Testis (tissue), 5 donors: ENCODE measurements at places on chromosomes 3 and 15. TPM values are rescaled to one million over a fixed set of nuclear protein-coding genes. Genes with fewer than 3 reads are reported as not detected.
A peak's percentile ranks its signal among the peaks of the same experiment; 100 is the strongest.

DNA sequence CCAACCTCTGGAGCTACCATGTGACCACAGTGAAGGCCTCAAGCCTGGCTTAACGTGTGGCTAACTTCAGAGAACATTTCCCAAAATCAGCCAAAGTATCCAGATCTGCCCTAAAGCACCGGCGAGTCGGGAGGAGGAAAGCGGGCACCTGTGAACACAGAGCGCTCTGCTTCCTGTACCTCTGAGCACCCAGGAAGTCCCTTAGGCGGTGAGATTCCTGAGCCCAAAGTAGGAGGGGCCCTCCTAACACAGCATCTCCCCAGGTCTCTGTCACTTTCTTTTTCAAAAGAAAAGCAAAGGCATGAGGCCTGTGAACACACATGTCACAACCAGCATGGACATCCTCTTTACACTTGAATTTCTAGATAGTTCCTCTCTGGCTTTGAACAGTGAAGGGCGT lies 944 bp upstream of the EIF4E3 start:
- H3K27me3 ChIP-seq, result no peaks in the 10 kb centered on the region
- peaks cover 11% of the 10 kb centered on the region for H3K4me1 ChIP-seq

- no peaks in the 10 kb centered on the region for H3K36me3 ChIP-seq
- no peaks in the 10 kb centered on the region for H3K4me1 ChIP-seq
- H3K27ac ChIP-seq, result no peak overlapping the region
- H3K4me3 ChIP-seq, result no peak overlapping the region
- H3K27me3 ChIP-seq, result no peaks in the 10 kb centered on the region
Measured at GRCh38 chr3:77835921-77836320, 796.0 kb downstream of the ROBO2 start.

GRCh38 chr3:58071480-58071971 lies 63.3 kb downstream of the FLNB start:
- H3K27ac ChIP-seq, result no peak overlapping the region
- no peaks in the 10 kb centered on the region for H3K36me3 ChIP-seq
- DNase-seq, result no peak
- no peak overlapping the region for H3K4me3 ChIP-seq
- no peaks in the 10 kb centered on the region for H3K27me3 ChIP-seq

DNA sequence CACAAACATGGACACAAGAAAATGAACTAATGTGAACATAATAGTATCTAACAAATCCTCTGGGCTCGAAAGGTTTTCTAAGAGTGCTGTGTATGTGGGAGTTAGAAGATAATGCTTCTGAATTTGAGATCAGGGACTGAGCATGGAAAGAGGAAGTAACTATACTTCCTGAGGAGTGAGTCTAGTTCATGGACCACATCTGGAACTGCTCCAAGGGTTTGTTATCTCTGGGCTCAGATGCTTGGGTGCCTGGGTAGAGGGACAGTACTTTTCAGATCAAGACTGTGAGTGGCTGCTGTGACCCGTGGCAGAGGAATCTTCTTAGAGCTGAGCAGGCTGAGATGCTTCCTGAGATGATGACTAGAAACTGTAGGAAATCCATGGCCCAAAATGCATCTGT lies 28.5 kb downstream of the TBC1D23 start:
- DNase-seq, result no peak
- no peaks in the 10 kb centered on the region for H3K36me3 ChIP-seq
- no peaks in the 10 kb centered on the region for H3K27me3 ChIP-seq
- no peak overlapping the region for H3K4me3 ChIP-seq
- no peak overlapping the region for H3K27ac ChIP-seq
- no peaks in the 10 kb centered on the region for H3K4me1 ChIP-seq

DNA sequence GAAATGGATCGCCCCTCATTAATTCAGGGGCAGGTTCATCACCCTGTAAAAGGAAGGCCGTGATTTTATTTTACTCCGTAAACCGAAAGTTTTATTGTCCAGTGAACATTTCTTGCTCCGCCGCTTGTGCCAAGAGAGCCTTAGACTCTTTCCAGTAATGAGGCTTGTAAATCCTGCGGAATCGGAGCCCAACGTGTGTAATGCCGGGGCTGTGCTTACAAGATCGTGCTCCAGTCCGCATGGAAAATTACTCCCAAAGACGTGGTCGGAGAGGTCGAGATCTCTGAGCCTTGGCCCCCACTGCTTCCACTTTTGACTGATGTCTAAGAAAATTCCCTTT lies 649 bp upstream of the PLOD2 start:
- H3K27me3 ChIP-seq, result no peaks in the 10 kb centered on the region
- DNase-seq, result peak; percentile 65
- H3K27ac ChIP-seq, result peak overlapping the region; percentile 86

DNA sequence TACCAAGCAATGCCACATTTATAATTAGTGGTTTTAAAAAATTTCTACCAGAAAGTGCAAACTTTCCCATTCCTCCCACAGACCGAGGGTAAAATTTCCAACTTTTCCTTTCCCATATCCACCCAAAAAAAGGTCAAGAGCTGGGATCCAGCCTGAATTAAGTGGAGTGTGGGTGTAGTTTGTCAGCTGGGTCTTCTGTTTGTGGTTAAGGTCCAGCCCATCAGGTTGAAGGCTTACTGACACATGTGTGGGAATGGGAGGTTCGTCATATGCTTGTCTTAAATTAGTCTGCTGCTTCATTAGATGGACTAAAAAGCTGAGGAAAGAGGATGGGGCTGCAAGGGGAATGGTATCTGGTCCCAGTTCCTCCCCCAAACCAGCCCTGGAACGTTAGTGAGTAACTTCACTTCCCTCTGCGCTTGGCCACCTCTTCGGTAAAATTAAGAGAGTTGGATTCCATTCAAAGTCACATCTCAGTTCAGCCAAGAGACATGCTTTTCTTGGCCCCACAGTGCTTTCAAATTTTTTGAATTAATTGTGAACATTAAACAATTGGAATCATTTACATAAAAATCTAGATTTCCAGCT lies 59.0 kb upstream of the PLCL2 start:
- DNase-seq, result peak; percentile 35
- peak overlapping the region; percentile 67 for H3K27ac ChIP-seq
- no peaks in the 10 kb centered on the region for H3K27me3 ChIP-seq
- H3K36me3 ChIP-seq, result no peaks in the 10 kb centered on the region
- no peak overlapping the region for H3K4me3 ChIP-seq
- H3K4me1 ChIP-seq, result no peaks in the 10 kb centered on the region

- no peaks in the 10 kb centered on the region for H3K27me3 ChIP-seq
- no peak overlapping the region for H3K27ac ChIP-seq
- H3K36me3 ChIP-seq, result no peaks in the 10 kb centered on the region
- DNase-seq, result no peak
Measured at GRCh38 chr3:150077581-150078247, 107.0 kb upstream of the PFN2 start.

- no peak for DNase-seq
- H3K36me3 ChIP-seq, result no peaks in the 10 kb centered on the region
Measured at GRCh38 chr15:46408312-46408711, 773.5 kb downstream of the SQOR start.

- H3K4me3 ChIP-seq, result no peak overlapping the region
- no peak overlapping the region for H3K27ac ChIP-seq
- DNase-seq, result no peak
- no peaks in the 10 kb centered on the region for H3K36me3 ChIP-seq
- peaks cover 21% of the 10 kb centered on the region for H3K4me1 ChIP-seq
- no peaks in the 10 kb centered on the region for H3K27me3 ChIP-seq
Measured at GRCh38 chr15:63940966-63941620, 105.2 kb downstream of the DAPK2 start.

DNA sequence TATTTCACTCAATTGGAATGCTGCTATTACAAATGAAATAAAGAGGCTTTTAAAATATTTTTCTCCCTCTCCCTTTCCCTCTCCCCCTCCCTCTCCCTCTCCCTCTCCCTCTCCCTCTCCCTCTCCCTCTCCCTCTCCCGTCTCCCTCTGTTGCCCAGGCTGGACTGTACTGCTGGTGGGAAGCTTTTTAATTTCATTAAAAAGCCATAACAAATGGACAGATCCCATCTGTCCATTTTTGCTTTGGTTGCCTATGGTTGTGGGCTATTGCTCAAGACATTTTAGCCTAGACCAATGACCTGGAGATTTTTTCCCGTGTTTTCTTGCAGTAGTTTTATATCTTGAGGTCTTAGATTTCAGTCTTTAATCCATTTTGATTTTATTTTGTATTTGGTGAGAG lies 107.2 kb upstream of the LRRC3B start:
- H3K4me1 ChIP-seq, result no peaks in the 10 kb centered on the region
- H3K4me3 ChIP-seq, result no peak overlapping the region
- no peak overlapping the region for H3K27ac ChIP-seq
- no peak for DNase-seq

GRCh38 chr3:122374034-122374433 lies 9.0 kb downstream of the MIX23 start:
- no peaks in the 10 kb centered on the region for H3K4me1 ChIP-seq
- no peaks in the 10 kb centered on the region for H3K36me3 ChIP-seq
- H3K4me3 ChIP-seq, result no peak overlapping the region
- no peak for DNase-seq

- no peak overlapping the region for H3K4me3 ChIP-seq
- H3K27me3 ChIP-seq, result no peaks in the 10 kb centered on the region
- H3K36me3 ChIP-seq, result no peaks in the 10 kb centered on the region
- H3K4me1 ChIP-seq, result no peaks in the 10 kb centered on the region
Measured at GRCh38 chr3:110027446-110028080, 690.2 kb upstream of the DPPA4 start.

GRCh38 chr3:160454995-160455394 lies 5.4 kb upstream of the TRIM59 start:
- H3K4me3 ChIP-seq, result no peak overlapping the region
- H3K36me3 ChIP-seq, result no peaks in the 10 kb centered on the region
- H3K4me1 ChIP-seq, result peaks cover 4% of the 10 kb centered on the region
- no peaks in the 10 kb centered on the region for H3K27me3 ChIP-seq
- no peak overlapping the region for H3K27ac ChIP-seq
- no peak for DNase-seq

- no peaks in the 10 kb centered on the region for H3K4me1 ChIP-seq
- H3K36me3 ChIP-seq, result no peaks in the 10 kb centered on the region
- H3K4me3 ChIP-seq, result peak overlapping the region; percentile 62
- no peak for DNase-seq
- H3K27ac ChIP-seq, result no peak overlapping the region
Measured at GRCh38 chr3:170038434-170039110, 777 bp downstream of the GPR160 start.

GRCh38 chr15:26443321-26443720 lies 329.5 kb downstream of the GABRB3 start:
- DNase-seq, result no peak
- no peaks in the 10 kb centered on the region for H3K36me3 ChIP-seq
- H3K27me3 ChIP-seq, result no peaks in the 10 kb centered on the region
- no peak overlapping the region for H3K4me3 ChIP-seq
- H3K4me1 ChIP-seq, result no peaks in the 10 kb centered on the region

DNA sequence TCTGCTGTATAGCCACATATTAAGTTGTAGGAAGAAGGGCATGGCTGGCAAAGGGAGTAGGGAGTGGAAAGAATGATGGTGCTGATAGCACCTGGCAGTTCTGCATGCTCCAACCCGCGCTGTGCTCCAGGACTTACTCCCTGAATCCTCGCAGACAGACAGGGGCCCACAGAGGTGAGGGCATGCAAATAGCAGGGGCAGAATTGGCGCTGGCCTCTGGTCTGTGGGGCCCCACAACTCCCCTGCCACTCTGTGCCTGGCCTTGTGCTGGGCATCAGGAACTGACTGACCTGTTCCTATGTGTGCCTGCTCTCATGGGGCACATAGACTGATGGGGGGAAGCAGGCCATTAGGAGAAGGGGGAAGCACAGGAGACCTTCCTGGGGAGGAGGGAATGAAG lies 20.9 kb downstream of the HDAC11 start:
- no peak for DNase-seq
- H3K27me3 ChIP-seq, result no peaks in the 10 kb centered on the region
- no peak overlapping the region for H3K4me3 ChIP-seq
- no peak overlapping the region for H3K27ac ChIP-seq

GRCh38 chr3:36820083-36820482 lies 55.7 kb upstream of the DCLK3 start:
- no peak overlapping the region for H3K4me3 ChIP-seq
- no peaks in the 10 kb centered on the region for H3K36me3 ChIP-seq
- DNase-seq, result no peak
- H3K27ac ChIP-seq, result no peak overlapping the region
- H3K27me3 ChIP-seq, result no peaks in the 10 kb centered on the region
- no peaks in the 10 kb centered on the region for H3K4me1 ChIP-seq

GRCh38 chr3:26636096-26636727 lies 13.6 kb downstream of the LRRC3B start:
- DNase-seq, result no peak
- H3K27ac ChIP-seq, result no peak overlapping the region
- H3K36me3 ChIP-seq, result no peaks in the 10 kb centered on the region
- no peak overlapping the region for H3K4me3 ChIP-seq
- H3K27me3 ChIP-seq, result no peaks in the 10 kb centered on the region

DNA sequence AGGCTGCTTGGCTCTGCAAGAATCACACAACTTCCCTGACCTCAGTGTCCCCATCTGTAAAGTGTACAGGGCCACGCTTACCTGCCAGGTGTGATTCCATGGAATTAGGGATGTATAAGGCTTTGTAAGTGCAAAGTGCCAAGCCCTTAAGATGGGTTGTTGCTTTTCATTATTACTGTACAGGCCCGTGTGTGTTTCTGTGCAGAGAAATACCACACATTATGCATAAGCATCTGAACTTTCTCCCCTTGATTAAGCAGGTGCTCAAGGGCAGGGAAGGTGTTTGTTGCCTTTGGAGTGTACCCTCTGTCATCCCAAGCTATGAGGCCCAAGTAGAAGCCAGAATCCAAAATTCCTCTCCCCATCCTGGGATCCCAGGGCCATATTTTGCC lies 13.6 kb upstream of the HRH1 start:
- H3K27me3 ChIP-seq, result no peaks in the 10 kb centered on the region
- H3K4me1 ChIP-seq, result no peaks in the 10 kb centered on the region
- no peak for DNase-seq
- no peak overlapping the region for H3K27ac ChIP-seq

GRCh38 chr3:114363554-114364202 lies 69.8 kb downstream of the TIGIT start:
- no peaks in the 10 kb centered on the region for H3K27me3 ChIP-seq
- peaks cover 41% of the 10 kb centered on the region for H3K4me1 ChIP-seq
- no peak overlapping the region for H3K4me3 ChIP-seq
- H3K27ac ChIP-seq, result peak overlapping the region; percentile 70
- DNase-seq, result peak; percentile 43
- no peaks in the 10 kb centered on the region for H3K36me3 ChIP-seq

The TLR9 gene
- total RNA-seq, result 0.08 TPM

The SFMBT1 gene
- 143 TPM for total RNA-seq

The NR2E3 gene
- total RNA-seq, result 4.8 TPM

The FRMD4B gene
- 17.8 TPM for total RNA-seq

The RUBCN gene
- total RNA-seq, result 159 TPM

The WWTR1 gene
- 47.0 TPM for total RNA-seq

The OIP5 gene
- total RNA-seq, result 22.1 TPM
